ENCODE measurements at places on chromosomes 1 and 21.

- DNase-seq = peak; percentile 77
These were observed 553 bp downstream of the TTC3 start for GRCh38 chr21:37073417-37074196.

- no peak for DNase-seq
These were observed 3.6 kb upstream of the UBE2G2 start for GRCh38 chr21:44805226-44805625.

- DNase-seq = no peak
These were observed 644 bp upstream of the MRPL24 start for GRCh38 chr1:156741481-156741983.

DNA sequence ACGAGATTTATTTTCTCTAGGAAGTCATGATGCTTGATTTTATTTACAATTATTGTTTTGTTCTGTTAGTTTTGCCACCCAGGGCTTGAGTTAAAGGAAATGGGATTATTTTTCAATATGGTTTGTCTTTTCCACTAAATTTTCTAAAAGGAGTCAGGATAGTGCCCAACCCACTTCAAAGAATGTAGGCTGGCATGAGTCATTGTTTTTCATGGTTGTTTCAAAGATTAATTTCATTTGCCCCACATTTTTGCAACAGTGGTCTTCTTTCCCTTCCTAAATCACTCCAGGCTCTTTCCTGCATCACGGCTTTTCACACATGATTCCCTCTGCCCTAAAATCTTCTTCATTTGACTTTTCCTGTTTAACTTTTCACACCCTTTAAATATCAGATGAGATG, 2.5 kb downstream of the SLAMF6 start:
- DNase-seq = no peak

- DNase-seq = no peak
These were observed 24.0 kb upstream of the CDC42BPA start for GRCh38 chr1:227342075-227342829.

GRCh38 chr1:43963006-43963405, 6.8 kb upstream of the DPH2 start:
- DNase-seq = no peak

GRCh38 chr1:192538407-192539296, 36.9 kb upstream of the RGS1 start:
- no peak for DNase-seq
